ENCODE measurements at places on chromosomes 2 and 18.

GRCh38 chr2:230439590-230439989, 23.6 kb downstream of the SP100 start:
- no peak for DNase-seq

DNA sequence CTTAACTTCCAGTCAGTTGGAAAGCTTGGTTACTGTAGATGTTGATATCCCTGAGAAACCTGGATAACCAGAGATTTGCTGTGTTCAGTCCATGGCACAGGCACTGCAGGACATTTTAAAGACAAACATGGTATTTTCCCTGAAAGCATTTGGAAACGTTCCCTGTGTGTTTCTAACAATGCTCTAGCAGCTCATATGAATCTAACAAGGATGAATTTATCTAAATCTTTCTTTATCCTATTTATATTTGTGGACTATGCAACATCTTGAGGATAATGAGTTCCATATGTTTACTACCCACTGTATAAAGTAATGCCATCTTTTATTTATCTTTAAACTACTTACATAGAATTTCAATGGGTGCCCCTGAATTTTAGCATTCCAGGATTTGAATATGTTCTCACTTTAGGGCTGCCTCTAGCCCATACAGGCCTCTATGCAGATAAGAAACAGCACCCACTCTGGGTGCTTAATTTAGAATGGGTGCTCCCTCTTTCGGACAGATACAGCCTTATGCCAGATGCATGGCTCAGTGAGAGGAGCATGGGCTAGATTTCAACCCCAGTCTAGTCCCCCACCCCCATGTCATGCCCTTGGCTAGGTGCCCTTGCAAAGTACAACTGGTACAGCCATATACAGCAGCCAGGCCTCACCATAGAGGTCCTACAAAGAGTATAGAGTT, 50.6 kb upstream of the NEMP2 start:
- DNase-seq: no peak

DNA sequence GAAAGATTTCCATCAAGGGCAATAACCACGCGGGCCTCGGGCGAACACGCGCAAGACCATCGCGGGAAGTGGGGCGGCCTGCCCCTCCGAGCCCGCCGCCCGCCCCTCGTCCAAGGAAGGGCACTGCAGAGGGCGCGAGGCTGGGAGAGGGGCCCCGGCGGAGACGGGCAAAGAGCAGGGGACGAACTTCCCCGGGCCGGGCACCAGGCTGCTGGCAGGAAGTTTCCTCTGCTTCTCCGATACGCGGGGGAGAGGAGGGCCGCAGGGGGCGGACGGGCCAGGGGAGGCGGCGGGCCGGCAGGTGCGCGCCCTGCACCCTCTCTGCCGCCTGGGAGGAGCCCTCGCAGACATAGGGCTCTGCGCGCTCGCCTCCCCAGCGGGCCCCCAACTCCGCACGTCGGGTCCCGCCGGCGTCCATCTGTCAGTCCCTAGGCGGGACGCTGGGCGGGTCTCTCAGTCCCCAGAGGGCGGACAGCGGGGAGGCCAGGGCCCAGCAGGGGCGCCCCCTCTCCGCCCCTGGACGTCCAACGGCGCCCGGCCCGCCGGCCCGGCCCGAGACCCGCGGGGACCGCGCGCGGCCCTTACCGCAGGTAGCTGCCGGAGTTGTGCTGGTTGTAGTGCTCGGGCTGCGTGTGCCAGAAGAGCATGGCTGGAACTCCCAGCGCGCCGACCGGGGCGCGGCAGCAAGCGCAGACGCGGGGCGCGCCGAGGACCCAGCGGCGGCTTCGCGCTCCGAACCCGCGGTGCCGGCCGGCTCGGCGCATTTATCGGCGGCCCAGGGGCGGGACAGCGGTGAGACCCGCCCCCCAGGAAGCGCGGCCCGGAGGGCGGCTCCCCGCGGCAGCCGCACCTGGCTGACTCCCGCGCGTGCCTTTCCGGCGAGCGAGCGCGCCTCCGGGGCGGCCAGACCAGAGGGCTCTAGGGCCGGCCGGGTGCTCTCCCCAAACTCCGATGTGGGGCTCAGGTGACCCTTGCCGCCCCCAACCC, at the start of gene TFCP2L1:
TFCP2L1 (minus strand) TSS at position 740 of the 987 bp plus-strand sequence; CDS start at position 647, 93 bp downstream.
- DNase-seq: no peak

GRCh38 chr2:236882930-236883329, 202.8 kb upstream of the COPS8 start:
- no peak for DNase-seq

- no peak for DNase-seq
Measured at GRCh38 chr18:77557046-77557587, 307.5 kb downstream of the GALR1 start.

All from fibroblast of skin of right quadriceps (primary cell).